Nephron progenitor cell (in vitro differentiated cells): ENCODE measurements at places on chromosomes 3 and 15.

- DNase-seq, result no peak
- peaks cover 4% of the 10 kb centered on the region for H3K27me3 ChIP-seq
- no peak overlapping the region for H3K4me3 ChIP-seq
Observed at GRCh38 chr3:153330901-153331300, 168.9 kb downstream of the RAP2B start.

DNA sequence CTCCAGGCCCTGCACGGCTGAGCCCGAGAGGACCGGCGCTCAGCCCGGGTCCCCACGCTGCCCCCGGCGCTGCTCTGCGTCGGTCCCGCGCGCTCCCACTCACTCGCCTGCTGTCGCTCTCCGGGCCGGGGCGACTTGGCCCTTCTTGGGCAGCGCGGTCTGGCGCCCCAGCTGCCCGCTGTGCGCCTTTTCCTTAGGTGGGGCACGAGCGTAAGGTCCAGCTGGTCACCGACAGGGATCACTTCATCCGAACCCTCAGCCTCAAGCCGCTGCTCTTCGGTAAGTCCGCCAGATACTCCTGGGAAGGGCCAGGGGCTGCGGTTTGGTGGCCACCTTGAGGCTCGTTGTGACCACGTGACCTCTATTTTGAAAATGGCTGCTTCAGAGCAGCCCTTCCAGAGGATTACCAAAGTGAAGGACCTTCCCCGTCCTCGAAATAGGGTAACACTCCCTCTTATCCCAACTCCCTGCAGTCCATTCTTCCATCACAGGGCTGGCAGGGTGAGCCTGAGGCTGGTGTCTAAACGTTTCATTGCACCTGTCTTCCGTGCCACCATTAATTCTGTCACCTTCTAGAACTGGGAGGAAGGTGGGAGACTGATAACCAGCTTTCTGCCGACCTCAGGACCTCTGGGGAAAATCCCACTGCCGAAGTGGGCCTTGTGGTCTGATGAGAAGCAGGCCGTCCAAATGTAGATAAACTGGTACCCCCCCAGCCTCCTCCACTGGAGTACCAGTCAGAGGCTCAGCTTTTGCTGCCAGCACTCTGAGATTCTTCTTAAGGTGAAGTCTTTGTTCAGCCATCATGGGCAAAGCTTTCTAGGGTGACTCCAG lies 812 bp downstream of the P4HTM start:
- H3K4me3 ChIP-seq, result peak overlapping the region; percentile 88
- peak; percentile 39 for DNase-seq
- H3K36me3 ChIP-seq, result peaks cover 6% of the 10 kb centered on the region

- no peaks in the 10 kb centered on the region for H3K36me3 ChIP-seq
- no peak overlapping the region for H3K4me3 ChIP-seq
- H3K4me1 ChIP-seq, result peaks cover 6% of the 10 kb centered on the region
Observed at GRCh38 chr3:140152851-140153639, 218.1 kb downstream of the CLSTN2 start.

DNA sequence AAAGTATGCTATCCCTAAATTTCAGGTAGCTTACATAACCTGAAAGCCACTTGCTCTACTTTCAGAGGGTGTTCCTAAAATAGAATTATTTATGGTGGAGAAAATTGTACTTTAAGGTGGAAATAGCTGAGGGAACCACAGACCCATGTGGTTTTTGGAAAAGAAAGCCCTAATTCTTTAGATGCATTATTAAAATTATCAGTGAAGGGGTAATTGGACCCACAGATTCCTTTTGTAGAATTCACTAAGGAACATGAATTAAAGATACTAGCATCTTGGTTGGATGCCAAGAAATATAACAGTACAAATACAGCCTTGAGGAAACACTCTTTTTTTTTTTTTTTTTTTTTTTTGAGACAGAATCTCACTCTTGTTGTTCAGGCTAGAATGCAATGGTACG lies 37.8 kb downstream of the DPPA2 start:
- peaks cover 18% of the 10 kb centered on the region for H3K4me1 ChIP-seq
- no peak overlapping the region for H3K4me3 ChIP-seq
- no peak overlapping the region for H3K27ac ChIP-seq
- no peak for DNase-seq
- H3K27me3 ChIP-seq, result peaks cover 3% of the 10 kb centered on the region

DNA sequence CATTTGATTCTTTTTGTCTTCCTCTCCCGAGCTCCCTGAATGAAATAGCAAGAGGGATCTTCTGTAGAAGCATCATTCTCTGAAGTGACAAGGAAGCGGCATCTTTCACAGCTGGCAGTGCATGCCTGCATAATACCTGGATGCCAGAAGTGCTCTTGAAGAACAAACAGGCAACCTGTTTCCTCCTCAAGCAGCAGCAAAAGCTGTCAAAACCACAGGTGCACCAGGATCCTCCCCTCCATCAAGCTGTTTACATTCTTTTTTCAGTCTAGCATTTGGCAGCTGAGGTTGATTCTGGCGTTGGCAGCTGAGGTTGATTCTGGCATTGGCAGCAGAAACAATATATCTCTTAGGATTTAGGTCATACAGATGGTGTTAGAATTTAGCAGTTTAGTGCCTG lies 979.0 kb downstream of the TUSC7 start:
- no peak overlapping the region for H3K27ac ChIP-seq
- no peak overlapping the region for H3K4me3 ChIP-seq
- H3K4me1 ChIP-seq, result peaks cover 10% of the 10 kb centered on the region
- H3K27me3 ChIP-seq, result no peaks in the 10 kb centered on the region
- DNase-seq, result no peak

DNA sequence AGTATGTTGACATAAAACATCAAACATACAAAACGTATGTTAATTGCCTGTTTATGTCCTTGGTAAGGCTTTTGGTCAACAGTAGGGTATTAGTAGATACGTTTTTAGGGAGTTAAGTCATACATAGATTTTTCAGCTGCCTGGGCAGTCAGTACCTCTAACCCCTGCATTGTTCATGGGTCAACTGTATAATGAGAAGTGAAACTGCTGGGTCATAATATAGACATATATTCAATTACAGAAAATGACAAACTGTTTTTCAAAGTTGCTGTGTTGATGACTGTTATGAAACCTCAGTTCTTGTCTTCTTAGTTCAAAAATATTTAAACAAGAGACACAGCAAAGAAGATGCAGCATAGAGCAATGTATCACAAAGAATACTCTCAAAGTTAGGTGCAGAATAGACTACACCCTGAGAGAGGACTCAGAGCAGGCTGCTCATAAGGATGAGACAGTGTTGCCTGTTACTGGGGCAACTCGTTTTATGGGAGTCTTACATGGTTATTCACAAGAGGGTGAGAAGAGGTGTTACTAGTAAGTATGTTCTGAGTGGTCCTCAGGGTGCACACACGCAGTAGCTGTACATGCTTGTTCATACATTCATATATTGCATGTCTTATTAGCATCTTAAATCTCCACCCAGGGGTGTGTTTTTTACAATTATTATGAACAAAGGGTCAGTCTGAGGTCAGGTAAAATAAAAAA lies 53.1 kb upstream of the ADAMTS17 start:
- peaks cover 5% of the 10 kb centered on the region for H3K27me3 ChIP-seq
- no peaks in the 10 kb centered on the region for H3K36me3 ChIP-seq
- no peak overlapping the region for H3K4me3 ChIP-seq
- no peak overlapping the region for H3K27ac ChIP-seq
- H3K4me1 ChIP-seq, result no peaks in the 10 kb centered on the region

- peak overlapping the region; percentile 36 for H3K27ac ChIP-seq
- DNase-seq, result no peak
Observed at GRCh38 chr3:25447285-25447684, 19.2 kb downstream of the RARB start.

- DNase-seq, result no peak
- H3K36me3 ChIP-seq, result no peaks in the 10 kb centered on the region
- no peak overlapping the region for H3K4me3 ChIP-seq
- peaks cover 22% of the 10 kb centered on the region for H3K4me1 ChIP-seq
- H3K27me3 ChIP-seq, result no peaks in the 10 kb centered on the region
Observed at GRCh38 chr3:59316688-59317275, 267.0 kb upstream of the CFAP20DC start.
